Activated T-cell treated with anti-CD3 and anti-CD28 coated beads for 48 hours (primary cell): ENCODE measurements at places on chromosomes 4 and X.

DNA sequence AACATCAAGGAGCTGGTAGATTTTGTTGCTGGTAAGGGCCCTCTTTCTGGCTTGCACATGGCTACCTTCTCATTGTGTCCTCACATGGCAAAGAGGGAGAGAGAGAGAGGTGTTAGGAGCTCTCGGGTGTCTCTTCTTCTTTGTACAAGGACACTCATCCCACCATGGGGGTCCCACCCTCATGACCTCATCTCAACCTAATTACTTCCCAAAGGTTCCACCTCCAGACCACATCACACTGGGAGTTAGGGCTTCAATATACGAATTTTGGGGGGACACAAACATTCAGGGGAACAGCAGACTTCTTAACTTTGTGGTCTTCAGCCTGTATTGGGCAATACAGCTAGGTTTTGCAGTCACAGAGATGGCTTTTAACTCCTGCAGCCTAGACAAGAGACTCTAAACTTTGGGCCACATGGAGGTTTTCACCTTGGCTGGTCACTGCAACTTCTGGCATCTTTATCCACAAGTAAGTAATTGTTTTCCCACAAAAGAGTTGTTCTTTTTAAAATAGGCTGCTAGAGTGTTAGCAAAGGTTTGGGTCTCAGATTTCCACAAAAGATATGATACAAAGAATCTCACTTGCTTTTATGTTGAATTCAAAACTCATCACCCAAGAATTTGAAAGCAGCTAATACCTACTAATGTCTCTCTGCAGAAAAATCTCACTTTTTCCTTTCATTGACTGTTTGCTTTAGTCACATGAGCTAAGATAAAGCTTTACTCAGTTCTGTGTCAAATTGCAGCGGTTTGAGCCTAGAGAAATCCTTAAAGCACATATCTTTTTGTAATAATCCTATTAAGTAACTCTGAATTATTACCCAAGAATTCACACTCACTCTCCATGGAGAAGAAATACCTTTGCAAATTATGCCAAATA, 39.6 kb upstream of the BBS12 start:
- no peak for DNase-seq

DNA sequence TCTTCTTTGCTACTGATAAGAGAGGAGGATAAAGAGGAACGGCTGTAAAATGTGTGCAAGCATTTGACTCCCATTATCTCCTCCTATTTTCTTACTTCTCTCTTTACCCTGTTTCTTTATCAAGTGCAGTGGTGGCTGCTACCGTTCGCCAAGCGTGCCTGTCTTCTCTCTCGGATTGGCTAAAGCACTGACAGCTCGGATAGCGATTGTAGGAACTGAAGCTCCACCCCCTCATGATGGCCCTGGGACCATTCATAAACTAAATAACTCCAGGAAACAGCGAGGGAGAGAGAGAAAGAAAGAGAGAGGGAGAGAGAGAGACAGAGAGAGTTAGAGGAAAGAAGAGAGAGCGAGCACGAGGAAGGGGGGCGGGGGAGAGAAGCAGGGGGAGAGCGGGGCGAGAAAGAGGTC, 305 bp upstream of the MAB21L2 start:
- no peak for DNase-seq

DNA sequence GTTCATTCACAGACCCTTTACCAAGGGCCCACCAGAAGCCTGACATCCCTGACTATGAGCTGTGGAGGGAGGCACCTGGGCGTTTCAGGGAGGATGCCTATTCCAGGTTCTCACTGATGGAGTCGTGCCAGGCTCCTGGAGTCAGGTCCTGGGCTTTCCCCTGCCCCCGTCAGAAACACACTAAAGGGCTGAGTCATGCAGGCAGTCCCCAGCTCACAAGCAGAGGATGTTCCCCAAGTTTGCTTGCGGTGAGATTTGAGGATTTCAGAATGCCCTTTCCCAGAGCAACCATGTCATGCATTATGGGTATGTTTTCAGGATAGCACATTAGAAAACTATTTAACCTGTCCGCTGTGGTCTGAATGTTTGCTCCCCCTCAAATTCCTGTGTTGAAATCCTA, 45.2 kb downstream of the FHDC1 start:
- no peak for DNase-seq

- DNase-seq, result no peak
Measured at GRCh38 chr4:106738121-106738520, 298.0 kb downstream of the DKK2 start.

- no peak for DNase-seq
Measured at GRCh38 chr4:118175506-118175905, 141.2 kb downstream of the NDST3 start.

- DNase-seq, result no peak
Measured at GRCh38 chr4:24753519-24753918, 41.9 kb upstream of the SOD3 start.

- DNase-seq, result no peak
Measured at GRCh38 chrX:12526306-12526705, 264.9 kb upstream of the PRPS2 start.

- DNase-seq, result no peak
Measured at GRCh38 chr4:122163301-122163700, 11.2 kb downstream of the BLTP1 start.

DNA sequence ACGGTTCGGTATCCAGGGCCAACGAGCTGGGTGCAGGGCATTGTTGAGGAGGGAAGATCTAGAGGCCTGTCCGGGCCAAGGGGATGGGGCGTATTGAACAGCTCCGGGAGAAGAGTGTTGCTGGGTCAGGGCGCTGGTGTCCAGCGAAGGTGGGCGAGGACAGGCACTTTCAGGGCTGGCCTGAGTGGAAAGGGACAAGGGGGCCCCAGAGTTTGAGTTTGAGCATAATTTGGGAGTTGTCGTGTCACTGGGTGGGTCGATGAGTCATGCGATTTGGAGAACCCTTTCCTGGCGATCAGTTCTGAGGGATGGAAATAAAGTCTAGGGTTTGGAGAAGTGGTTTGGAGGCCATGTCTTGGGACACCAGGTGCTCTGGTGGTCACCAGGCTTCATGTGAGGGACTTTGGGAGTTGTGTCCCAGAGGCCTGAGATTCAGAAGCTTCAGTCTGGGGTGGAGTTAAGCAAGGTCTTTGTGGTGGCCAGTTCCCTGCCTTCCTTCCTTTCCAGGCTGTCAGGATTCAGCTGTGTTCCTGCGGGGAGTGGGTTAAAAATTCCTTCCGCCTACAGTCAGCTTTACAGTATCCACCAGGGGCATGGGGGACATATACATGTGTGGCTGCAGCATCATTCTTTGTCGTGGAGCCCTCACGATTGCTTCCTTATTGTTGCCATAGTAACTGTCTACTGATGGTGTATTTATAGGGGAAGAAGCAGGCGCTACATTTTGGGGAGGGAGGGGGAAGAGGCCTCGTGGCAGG, 504 bp downstream of the PRRG3 start:
- no peak for DNase-seq

DNA sequence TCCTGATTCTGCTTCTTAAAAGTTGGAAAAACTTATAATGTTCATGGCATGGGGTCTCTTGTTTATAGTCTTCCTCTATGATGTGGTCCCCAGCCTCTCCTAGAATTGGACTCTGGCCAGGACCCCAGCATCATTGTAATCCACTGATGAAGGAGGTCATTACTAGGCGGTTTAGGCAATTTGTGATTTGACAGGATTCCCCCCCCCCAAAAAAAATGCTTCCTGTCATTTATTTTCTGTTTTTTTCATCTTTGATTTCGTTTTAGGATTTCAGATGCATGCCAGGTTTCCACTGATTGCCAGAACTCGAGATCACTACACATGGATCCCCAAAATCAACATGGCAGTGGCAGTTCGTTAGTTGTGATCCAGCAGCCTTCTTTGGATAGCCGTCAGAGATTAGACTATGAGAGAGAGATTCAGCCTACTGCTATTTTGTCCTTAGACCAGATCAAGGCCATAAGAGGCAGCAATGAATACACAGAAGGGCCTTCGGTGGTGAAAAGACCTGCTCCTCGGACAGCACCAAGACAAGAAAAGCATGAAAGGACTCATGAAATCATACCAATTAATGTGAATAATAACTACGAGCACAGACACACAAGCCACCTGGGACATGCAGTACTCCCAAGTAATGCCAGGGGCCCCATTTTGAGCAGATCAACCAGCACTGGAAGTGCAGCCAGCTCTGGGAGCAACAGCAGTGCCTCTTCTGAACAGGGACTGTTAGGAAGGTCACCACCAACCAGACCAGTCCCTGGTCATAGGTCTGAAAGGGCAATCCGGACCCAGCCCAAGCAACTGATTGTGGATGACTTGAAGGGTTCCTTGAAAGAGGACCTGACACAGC, 4.9 kb downstream of the SPRY1 start:
- no peak for DNase-seq

- DNase-seq, result no peak
Measured at GRCh38 chrX:130300010-130300282, 31.2 kb upstream of the ZNF280C start.

DNA sequence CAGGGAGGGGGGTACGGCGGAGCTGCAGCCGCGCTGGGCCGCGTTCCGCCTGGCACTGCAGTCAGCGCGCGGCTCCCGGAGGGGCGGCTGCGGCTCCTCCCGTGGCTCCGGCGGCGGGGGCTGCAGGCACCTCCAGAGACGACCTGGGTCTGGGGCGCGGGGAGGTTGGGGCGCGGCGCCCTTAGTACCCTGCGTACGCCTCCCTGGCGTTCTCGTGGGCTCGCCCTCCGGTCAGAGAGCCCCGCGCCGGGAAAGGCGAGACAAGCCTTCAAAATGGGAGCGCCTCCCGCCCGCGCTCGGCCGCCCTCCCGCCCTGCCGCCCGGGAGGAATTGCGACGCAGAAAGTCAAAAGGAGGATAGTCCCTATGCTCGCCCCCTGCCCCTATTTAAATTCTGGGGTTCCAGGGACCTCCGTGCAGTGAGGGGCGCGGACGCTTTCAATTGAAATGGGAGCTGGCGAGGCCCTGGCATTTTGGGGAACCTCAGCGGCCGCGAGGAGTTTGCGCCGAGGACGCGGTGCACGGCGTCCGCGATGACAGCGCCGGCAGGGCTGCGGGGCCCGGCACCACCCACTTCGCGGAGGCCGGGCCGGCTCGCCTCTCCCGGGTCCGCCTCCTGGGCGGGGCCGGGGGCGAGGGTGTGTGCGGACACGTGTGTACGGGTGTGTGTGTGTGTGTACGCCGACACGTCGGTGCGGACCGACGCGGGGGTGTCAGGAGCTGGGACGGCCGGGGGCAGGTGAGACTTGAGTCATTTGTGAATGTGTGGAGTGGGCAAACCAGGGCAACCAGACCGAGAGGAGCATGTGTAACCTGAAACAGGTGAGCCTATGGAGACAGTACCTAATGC, 544 bp downstream of the HERC3 start:
- peak; percentile 87 for DNase-seq

DNA sequence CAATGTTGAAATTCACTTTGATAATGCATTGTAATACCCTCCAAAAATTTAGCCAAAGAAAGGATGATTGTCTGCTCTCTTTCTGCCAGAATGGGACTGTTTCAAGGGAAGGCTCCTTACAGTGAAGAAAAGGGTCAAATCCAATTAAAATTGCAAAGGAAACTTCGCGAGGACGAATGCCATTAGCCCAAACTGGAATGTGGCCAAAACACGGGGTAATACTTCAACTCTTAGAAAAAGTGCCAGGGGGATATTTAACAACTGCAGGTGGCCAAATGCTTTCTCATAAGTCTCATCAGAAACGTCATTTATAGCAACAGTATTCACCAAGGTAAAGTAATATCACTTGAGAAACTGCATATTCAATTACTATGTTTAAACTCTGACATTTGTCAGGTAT, 29.0 kb downstream of the NKX3-2 start:
- no peak for DNase-seq

DNA sequence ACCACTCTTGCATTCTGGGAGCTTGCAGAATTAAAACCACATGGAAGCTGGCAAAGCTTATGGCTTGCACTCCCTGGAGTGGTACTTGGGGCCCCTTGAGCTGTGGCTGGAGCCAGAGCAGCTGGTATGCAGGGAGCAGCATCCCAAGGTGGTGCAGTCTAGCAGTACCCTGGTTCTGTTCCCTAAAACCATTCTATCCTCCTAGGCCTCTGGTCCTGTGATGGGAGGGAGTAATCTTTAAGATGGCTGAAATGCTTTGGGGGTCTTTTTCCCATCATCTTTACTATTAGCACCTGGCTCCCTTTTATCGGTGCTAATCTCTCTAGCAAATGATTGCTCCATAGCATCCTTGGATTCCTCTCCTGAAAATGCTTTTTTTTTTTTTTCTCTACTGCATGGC, 56.1 kb downstream of the MAGEB17 start:
- no peak for DNase-seq

DNA sequence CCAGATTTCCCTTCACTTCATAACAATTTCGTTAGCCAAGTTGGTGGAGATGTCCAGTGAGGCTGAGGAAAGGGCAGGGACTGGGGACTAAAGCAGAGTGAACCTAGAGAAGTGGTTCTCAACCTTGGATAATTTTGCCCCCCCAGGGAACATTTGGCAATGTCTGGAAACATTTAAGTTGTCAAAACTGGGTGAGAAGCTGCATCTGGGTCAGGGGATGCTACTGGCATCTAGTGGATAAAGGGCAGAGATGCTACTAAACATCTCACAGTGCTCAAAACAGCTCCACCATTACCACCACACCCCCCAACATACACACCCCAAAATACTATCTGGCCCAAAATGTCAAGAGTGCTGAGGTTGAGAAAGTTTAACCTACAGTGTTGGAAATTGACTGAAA, 32.0 kb upstream of the FGF16 start:
- no peak for DNase-seq

DNA sequence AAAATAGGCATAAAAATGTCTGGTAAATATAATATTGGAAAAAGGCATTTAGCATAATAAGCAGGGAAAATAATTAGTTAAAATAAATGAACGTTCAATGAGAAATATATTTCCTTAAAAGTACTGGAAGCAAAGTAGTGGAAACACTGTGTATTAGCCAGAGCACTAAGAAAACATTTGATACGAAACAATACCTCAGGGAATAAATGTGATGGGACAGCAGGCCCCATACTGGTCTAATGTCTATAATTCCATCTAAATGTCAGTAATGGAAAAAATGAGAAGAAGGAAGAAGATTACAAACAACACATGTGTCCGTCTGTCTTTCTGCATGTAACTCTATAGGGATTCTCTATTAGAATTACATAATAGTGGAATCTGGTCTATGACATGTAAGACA, 79.0 kb downstream of the PDE5A start:
- no peak for DNase-seq

GRCh38 chr4:189128341-189128740, 812.3 kb upstream of the FRG1 start:
- no peak for DNase-seq

- DNase-seq, result no peak
Measured at GRCh38 chrX:154305541-154306205, 10.1 kb downstream of the TKTL1 start.
